ENCODE measurements at places on chromosomes 3 and 15.

GRCh38 chr3:3714572-3714971 lies 84.7 kb upstream of the LRRN1 start:
- no peak for DNase-seq

DNA sequence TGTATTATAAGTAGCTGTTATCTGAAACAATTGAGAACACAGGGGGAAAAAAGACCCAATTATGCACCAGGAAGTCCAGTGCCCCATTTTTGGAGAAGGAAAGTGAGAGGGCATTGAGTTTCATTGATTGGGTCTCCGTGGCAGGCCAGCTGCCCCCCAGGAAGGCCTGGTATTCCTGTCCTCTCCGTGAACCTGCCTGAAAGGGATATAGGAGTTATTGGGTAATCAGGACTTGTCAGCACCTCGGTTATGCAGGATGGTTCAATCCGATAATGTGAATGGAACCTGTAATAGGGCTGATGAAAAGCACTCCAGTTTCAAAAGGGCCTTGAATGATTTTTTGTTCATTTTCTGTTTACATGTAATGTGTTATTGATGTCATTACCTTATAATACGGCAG lies 122.0 kb upstream of the RARB start:
- DNase-seq, result no peak

DNA sequence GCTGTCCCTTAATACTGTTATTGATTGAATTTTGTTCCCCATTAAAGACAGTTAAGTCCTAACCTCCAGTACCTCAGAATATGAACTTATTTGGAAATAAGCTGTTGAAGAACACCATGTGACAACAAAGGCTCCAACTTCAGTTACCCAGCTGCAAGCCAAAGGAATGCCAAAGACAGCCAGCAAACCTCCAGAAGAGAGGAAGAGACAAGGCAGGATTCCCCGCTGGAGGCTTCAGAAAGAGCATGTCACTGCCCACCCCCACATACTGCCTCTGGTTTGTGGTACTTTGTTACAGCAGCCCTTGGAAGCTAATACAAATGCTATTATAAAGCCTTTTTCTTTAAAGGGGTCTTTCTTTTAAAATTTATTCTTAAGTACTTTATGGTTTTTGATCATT lies 18.4 kb upstream of the NEK10 start:
- no peak for DNase-seq

DNA sequence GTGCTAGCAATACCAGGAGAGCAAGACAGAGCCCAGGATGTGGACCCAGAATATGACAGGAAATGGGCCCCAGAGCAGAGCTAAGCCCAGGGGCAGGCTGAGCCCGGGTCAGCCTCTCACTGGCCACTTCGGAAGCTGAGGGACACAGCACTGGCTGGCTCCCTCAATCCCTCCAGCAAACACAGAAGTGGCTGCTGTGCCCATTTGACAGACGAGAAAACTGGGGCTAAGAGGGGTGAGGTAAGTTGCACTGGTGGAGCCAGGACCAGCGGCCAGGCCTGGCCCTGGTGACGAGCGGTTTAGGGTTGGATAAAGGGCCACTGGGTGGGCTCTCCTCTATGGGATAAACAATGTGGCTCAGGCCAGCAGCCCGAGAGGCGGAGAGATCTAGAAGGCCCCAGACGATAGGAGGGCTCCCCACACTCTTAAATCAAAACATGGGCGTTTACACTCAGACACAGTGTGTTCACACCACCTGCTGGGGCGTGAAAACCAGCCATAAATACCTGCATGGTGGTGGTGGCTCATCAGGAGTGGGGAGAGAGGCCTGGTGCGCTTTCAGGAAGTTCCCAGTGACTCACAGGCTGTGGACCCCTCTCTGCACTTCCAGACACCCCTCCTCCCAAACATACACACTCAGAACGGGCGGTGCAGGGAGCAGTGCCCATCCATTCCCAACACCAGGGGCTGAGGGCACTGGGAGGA lies 12.0 kb upstream of the LINGO1 start:
- no peak for DNase-seq

DNA sequence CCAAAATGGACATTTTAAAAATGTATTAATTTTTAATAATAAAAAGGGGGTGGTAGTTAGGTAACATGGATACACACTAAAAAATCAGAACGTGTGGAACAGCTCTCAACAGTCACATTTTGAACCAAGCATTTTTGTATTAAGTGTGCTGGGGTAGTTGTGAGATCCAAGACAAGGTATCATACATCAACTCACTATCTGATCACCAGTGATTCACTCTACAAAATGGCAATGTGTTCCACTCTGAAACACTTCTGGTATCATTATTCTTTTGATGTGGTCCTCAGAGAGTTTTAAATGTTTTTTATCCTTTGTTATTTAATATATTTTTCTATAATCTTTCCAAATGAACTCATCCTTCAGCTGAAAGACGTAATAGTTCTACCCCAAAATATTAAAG lies 5.4 kb downstream of the HACL1 start:
- DNase-seq, result no peak

DNA sequence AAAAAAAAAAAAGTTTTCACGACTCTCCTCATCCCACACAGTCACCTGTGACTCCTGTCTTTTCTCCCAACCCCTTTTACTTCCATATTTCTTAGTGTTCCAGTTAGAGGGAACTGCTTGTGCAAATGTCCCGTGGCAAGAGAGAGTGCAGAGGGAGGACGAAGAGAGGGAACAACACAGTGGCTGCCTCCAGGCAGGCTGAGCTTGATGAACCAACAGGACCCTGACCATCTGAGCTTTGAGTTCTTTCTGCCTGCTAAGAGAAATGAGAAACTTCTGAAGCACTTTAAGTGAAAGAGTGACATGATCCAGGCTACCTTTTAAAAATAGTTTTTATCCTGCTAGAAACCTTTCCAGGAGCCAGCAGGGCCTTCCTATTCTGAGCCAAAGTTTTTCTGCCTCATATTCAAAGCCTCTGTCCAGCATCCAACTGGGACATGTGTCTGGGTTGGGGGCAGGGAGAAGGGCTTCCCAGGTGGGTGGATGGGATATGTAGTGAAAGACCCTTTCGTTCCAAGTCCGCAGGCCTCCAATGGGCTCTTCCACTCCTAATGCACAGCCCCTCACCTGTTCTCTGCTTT lies 239.9 kb downstream of the OPA1 start:
- DNase-seq, result no peak

- DNase-seq, result no peak
These were observed 6.7 kb downstream of the SUMF1 start for GRCh38 chr3:4460334-4460733.

GRCh38 chr15:63088533-63089245 lies 33.0 kb upstream of the LACTB start:
- DNase-seq, result no peak

- DNase-seq, result no peak
These were observed 108.9 kb downstream of the RYR3 start for GRCh38 chr15:33419701-33420100.

DNA sequence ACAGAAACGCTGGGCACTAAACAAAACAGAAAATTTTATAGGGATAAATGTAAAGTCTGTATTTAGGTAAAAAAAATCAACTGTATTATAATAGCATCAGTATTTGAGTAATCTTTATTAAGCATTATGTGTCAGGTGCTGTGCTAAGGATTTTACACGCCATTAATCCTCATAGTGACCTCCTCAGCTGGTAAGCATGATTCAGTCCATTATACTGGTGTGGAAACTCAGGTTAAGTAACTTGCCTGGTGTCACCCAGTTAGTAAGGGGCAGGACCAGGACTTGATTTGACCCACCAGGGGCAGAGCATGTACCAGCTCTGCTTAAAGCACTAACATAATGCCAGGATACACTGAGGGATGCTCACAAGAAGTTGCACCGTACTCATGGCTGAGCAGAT lies 4.8 kb downstream of the MYO5C start:
- DNase-seq, result no peak

GRCh38 chr3:157763644-157764043 lies 260.4 kb upstream of the VEPH1 start:
- no peak for DNase-seq

- no peak for DNase-seq
These were observed 54.6 kb upstream of the VILL start for GRCh38 chr3:37935756-37936666.

DNA sequence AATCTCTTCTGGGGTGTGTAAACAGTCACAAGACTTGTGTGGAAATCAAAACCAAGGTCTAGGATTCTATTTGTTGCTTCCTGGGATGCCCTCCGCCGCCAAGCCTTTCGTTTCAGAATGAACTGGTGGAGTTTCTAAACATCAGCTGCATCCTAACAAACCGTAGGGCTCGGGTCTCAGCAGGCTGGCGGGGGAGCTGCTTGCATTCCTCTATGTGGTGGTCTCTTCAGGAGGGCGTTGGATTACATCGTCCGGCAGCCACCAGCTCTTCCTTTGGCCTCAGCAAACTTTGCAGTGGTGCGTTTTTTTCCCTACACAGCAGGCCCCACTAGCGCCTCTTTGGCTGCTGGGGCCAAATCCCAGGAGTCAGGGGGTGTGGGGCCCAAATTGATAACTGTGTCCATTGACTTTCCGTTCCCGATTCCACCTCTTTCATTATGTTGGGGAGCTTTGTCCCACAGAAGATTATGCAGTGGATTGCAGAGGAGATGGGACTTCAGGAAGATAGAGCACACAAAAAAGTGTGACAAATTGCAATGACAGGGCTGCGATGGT lies 390.0 kb upstream of the NR2F2 start:
- DNase-seq, result no peak

- no peak for DNase-seq
These were observed 516.7 kb upstream of the CFAP20DC start for GRCh38 chr3:59566481-59566975.

- no peak for DNase-seq
These were observed 37.9 kb downstream of the AGTR1 start for GRCh38 chr3:148735597-148735996.

GRCh38 chr3:39142067-39142466 lies 11.3 kb downstream of the CSRNP1 start:
- no peak for DNase-seq

DNA sequence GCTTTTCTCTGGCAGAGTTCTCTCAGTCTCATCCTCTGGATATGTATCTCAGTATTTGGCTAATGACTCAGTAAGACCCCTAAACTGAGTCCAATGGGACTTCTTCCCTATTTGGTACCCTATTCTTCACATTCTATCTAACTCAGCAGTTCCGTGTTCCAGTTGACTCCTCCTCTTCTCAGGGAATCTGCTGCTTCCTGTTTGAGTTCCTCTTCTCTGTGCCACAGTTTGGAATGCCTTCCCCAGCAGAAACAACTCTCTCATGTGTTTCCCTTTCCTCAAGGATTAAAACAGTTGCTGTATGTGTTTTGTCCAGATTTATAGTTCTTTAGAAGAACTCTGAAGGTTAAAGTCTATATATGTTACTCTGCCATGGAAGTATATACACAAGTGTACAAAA lies 344.0 kb upstream of the RARB start:
- no peak for DNase-seq

- DNase-seq, result no peak
These were observed 208.7 kb downstream of the VGLL3 start for GRCh38 chr3:86782286-86782685.

DNA sequence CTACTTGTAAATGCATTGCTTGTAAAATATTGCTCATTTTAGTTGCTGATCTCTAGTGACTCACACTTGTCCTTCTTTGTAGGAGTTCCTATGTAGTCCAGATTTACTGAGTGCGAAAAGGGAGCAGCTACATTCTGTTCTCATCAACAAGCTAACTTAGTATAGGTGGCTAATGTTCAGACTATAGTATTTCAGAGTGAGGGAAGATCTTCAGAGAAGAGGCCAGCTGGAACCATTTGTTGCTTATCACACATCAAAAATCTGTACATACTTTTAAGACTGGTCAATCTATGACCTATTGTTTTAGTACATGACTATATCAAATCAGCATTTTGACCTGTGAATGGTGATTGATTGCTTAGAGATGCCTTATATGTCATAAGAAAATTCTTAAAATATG lies 71.3 kb upstream of the THSD4 start:
- DNase-seq, result no peak

GRCh38 chr15:85124173-85124572 lies 142.5 kb downstream of the PDE8A start:
- DNase-seq, result no peak

DNA sequence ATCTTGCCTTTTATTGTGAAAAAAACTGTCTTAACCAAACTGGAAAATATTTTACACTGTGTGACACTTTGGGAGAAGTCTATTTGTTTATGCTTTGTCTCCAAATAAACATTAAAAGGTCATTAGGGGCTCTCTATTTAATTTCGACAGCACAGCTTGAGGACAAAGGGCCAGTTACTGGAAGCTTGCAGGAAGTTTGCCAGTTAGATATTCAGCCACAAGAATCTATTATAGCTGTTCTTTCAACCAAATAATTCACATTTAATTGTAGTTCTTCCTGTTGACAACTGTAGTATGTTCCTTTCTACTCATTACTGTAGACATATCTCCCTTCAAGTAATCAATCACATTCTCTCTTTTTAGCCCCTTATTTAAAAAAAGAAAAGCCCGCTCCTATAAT lies 6.1 kb downstream of the CP start:
- DNase-seq, result no peak

- DNase-seq, result no peak
These were observed 34.5 kb upstream of the NR1I2 start for GRCh38 chr3:119747357-119747756.

DNA sequence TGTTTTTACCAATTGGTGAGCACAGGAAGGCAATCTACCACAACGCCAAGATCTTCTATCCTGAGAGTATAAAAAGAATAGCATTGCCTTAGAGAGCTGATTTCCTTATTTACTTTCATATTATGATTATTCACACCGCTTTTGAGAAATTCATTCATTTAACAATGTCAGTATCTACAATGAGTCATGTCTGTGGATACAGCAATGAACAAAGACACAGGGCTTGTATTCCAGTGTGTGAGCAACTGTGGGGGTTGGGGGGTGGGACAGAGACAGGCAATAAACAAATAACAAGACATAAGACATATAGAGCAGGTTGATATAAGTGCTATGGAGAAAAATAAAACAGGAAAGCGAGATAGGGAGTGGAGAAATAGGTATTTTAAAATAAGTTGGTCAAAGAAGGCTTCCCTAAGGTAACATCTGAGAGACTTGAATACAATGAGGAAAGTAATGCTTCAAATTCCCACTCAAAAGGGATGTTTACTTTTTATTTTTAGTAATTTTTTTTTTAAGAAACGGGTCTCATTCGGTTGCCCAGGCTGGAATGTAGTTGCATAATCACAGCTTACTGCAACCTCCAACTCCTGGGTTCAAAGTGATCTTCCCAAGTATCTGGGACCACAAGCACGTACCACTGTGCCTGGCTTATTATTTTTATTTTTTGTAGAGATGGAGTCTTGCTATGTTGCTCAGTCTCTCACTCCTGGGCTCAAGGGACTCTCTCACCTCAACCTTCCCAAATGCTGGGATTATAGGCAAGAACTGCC lies 45.7 kb downstream of the PGBD4 start:
- no peak for DNase-seq
